Liver (tissue), 10 donors: ENCODE measurements at places on chromosomes 1 and 21. TPM values are rescaled to one million over a fixed set of nuclear protein-coding genes. Genes with fewer than 3 reads are reported as not detected.

DNA sequence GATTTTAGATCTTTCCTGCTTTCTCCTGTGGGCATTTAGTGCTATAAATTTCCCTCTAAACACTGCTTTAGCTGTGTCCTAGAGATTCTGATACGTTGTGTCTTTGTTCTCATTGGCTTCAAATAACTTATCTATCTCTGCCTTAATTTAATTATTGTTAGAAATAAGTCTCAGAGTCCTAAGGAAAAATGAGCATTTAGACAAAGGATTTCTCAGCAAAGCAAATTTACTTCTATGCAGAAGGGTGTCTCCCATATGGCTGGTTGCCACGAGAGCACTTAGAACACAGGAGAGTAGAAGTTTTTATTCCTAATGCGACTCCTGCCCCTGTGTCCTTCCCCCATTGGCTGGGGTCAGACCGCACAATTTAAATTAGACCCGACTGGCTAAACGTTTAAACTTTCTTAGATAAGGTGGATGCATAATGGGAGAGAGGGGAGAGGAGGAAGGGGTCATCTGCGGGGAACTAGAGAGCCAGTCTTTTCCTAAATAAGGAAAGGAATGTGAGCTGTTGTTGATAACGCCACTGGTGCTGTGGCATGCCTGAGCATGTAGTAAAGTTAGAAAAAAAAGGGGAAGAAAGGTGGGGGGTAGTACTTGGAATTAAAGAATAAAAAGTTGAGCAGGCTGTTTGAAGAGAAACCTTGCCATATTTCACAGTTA is 170.2 kb downstream of the DYRK1A start:
- no peak overlapping the region for H3K4me3 ChIP-seq
- no peaks in the 10 kb centered on the region for H3K4me1 ChIP-seq
- no peaks in the 10 kb centered on the region for H3K36me3 ChIP-seq
- H3K27ac ChIP-seq: no peak overlapping the region

- no peak for DNase-seq
- no peaks in the 10 kb centered on the region for H3K4me1 ChIP-seq
- H3K27ac ChIP-seq: no peak overlapping the region
These were observed 88.9 kb downstream of the CCDC185 start for GRCh38 chr1:223482132-223482531.

DNA sequence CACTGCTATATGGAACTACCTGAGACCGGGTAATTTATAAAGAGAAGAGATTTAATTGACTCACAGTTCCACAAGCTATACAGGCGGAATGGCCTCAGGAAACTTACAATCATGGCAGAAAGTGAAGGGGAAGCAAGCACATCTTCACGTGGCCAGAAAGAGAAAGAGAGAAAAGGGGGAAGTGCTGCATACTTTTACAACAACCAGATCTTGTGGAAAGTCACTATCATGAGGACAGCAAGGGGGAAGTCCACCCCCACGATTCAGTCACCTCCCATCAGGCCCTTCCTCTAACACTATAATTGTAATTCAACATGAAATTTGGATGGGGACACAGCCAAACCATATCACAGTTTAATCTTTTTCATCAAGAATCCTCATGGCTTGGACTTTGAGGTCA is 339.2 kb upstream of the AJAP1 start:
- DNase-seq: no peak
- H3K4me3 ChIP-seq: no peak overlapping the region
- H3K4me1 ChIP-seq: no peaks in the 10 kb centered on the region
- H3K36me3 ChIP-seq: no peaks in the 10 kb centered on the region
- peaks cover 3% of the 10 kb centered on the region for H3K27me3 ChIP-seq

- H3K27me3 ChIP-seq: no peaks in the 10 kb centered on the region
- no peak overlapping the region for H3K4me3 ChIP-seq
- DNase-seq: no peak
- H3K27ac ChIP-seq: no peak overlapping the region
- no peaks in the 10 kb centered on the region for H3K36me3 ChIP-seq
- H3K4me1 ChIP-seq: no peaks in the 10 kb centered on the region
These were observed 384.4 kb downstream of the ADGRL2 start for GRCh38 chr1:82185084-82185483.

DNA sequence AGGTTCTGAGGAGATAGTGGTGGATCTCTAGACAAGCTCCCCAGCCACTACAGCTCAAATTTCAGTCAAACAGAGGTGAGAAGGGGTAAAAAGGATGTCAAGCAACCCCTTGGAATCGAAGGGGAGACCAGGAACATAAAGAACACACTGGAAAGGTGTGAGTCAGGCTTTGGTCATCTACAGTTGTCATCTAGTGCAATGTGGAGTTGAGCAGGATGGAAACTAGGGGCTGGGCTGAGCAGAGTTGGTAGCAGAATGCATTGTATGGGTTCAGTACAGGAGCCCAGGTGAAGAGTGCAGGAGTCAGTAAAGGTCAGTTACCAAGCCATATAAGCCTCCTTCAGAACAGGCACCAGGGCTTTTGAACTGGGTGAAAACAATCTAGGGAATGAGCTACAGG is 52.7 kb upstream of the VAV3 start:
- no peak overlapping the region for H3K4me3 ChIP-seq
- no peak for DNase-seq
- H3K4me1 ChIP-seq: no peaks in the 10 kb centered on the region
- H3K27me3 ChIP-seq: no peaks in the 10 kb centered on the region

DNA sequence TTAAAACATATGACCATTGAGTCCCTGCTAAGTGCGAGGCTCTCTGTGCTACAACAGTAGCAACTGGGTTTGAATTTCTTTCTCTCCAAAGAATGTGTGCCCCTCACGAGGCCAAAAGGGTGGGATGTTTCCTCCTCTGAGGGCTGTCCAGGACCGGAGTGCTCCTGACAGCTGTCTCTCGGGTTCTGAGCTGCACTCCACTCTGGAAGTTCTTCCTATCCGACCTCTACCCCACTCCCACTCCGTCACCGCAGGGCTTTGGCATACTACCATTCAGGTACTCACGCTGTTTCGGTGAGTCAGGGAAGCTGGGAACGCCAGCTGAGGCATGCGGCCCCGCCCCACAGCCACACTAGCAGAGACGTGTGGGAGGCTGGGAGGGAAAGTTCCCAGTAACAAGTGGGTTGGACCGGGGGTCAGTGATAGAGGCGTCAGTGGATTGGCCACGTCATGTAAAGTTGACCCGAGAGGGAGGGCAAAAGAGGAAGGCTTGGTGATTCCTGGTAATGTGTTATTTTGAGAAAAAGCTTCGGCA is 705 bp upstream of the SLC50A1 start:
- H3K27ac ChIP-seq: peak overlapping the region; percentile 99
- peaks cover 67% of the 10 kb centered on the region for H3K4me1 ChIP-seq
- H3K36me3 ChIP-seq: peaks cover 8% of the 10 kb centered on the region
- H3K27me3 ChIP-seq: no peaks in the 10 kb centered on the region

DNA sequence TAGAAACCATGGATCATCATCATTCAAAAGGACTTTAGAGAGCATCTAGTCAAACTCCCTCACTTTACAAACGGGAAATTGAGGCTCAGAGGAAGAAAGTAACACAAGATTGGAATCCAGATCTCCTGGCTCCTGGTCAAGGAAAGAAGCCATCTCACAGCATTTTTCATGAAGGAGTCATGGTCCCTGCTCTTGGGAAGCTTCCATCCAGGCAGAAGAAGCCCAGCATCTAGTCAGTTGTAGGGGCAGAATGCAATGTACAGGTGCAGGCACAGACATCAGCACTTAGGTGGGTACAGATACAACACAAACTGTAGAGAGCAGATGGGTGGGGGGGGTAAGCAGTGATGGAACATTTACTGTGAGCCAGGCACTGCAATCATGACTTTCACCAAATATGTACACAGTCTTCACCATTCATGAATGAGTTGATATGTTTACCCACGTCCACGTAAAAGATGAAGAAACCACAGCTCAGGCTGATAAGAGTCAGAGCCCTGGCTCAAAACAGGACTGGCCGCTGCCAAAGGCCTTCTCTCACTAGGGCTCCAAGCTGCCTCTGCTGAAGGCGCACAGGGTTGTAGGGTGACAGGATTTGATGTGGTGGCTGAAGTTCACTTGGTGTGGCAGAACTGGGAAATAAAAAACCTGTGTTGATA is 44.0 kb downstream of the OPTC start:
- no peak overlapping the region for H3K4me3 ChIP-seq
- peaks cover 9% of the 10 kb centered on the region for H3K4me1 ChIP-seq
- DNase-seq: peak; percentile 36
- H3K27me3 ChIP-seq: no peaks in the 10 kb centered on the region
- peak overlapping the region; percentile 97 for H3K27ac ChIP-seq

DNA sequence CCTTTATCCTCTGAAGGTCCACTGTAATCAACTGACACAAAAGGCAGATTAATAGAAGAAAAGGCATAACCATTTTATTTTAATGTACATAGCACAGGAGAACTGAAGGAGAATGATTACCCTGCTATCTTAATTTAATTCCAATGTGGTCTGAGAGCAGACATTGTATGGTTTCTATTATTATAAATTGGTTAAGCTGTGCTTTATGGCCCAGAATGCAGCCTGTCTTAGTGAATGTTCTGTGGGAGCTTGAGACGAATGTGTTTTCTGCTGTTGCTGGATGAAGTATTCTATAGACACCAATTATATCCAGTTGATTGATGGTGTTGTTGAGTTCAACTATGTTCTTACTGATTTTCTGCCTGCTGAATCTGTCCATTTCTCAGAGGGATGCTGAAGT is 25.0 kb upstream of the SLC2A1 start:
- H3K4me3 ChIP-seq: no peak overlapping the region
- H3K27ac ChIP-seq: no peak overlapping the region
- no peak for DNase-seq
- H3K36me3 ChIP-seq: no peaks in the 10 kb centered on the region
- peaks cover 3% of the 10 kb centered on the region for H3K27me3 ChIP-seq
- H3K4me1 ChIP-seq: no peaks in the 10 kb centered on the region

- H3K27me3 ChIP-seq: no peaks in the 10 kb centered on the region
- no peak overlapping the region for H3K4me3 ChIP-seq
- peaks cover 34% of the 10 kb centered on the region for H3K36me3 ChIP-seq
These were observed 77.1 kb upstream of the SCCPDH start for GRCh38 chr1:246647113-246647512.

- no peak overlapping the region for H3K4me3 ChIP-seq
- H3K27ac ChIP-seq: no peak overlapping the region
- H3K4me1 ChIP-seq: no peaks in the 10 kb centered on the region
- DNase-seq: no peak
- no peaks in the 10 kb centered on the region for H3K36me3 ChIP-seq
These were observed 4.8 kb downstream of the LMOD1 start for GRCh38 chr1:201941420-201942128.

GRCh38 chr1:61255358-61255703 is 173.0 kb downstream of the NFIA start:
- DNase-seq: no peak
- H3K4me1 ChIP-seq: peaks cover 31% of the 10 kb centered on the region
- H3K4me3 ChIP-seq: no peak overlapping the region
- no peaks in the 10 kb centered on the region for H3K27me3 ChIP-seq
- H3K36me3 ChIP-seq: no peaks in the 10 kb centered on the region
- H3K27ac ChIP-seq: peak overlapping the region; percentile 54

GRCh38 chr1:55684131-55684650 is 469.0 kb upstream of the USP24 start:
- H3K36me3 ChIP-seq: no peaks in the 10 kb centered on the region
- no peak overlapping the region for H3K4me3 ChIP-seq
- peaks cover 11% of the 10 kb centered on the region for H3K27me3 ChIP-seq
- H3K27ac ChIP-seq: no peak overlapping the region
- DNase-seq: no peak
- H3K4me1 ChIP-seq: no peaks in the 10 kb centered on the region

DNA sequence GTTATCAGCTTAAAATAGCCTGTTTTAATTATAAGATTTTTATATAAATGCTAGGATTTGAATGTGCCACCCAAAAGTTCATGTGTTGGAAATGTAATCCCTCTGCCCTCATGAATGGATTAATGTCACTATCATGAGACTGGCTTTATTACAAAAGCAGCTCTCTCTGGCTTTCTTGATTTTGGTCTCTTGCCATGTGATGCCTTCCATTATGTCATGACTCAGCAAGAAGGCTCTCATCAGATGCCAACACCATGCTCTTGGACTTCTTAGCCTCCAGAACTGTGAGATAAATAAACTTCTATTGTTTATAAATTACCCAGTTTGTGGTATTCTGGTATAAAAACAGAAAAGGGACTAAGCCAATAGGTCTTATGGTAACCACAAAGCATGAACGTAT is 6.9 kb upstream of the PRSS38 start:
- peaks cover 2% of the 10 kb centered on the region for H3K27me3 ChIP-seq
- no peaks in the 10 kb centered on the region for H3K4me1 ChIP-seq
- no peaks in the 10 kb centered on the region for H3K36me3 ChIP-seq
- H3K27ac ChIP-seq: no peak overlapping the region
- no peak for DNase-seq

- no peaks in the 10 kb centered on the region for H3K4me1 ChIP-seq
- H3K4me3 ChIP-seq: no peak overlapping the region
- peak; percentile 84 for DNase-seq
- no peaks in the 10 kb centered on the region for H3K27me3 ChIP-seq
- H3K27ac ChIP-seq: no peak overlapping the region
- H3K36me3 ChIP-seq: peaks cover 67% of the 10 kb centered on the region
These were observed 5.3 kb upstream of the TUFT1 start for GRCh38 chr1:151534662-151535278.

- H3K36me3 ChIP-seq: peaks cover 3% of the 10 kb centered on the region
- H3K4me3 ChIP-seq: no peak overlapping the region
- no peaks in the 10 kb centered on the region for H3K27me3 ChIP-seq
- no peak for DNase-seq
- H3K4me1 ChIP-seq: no peaks in the 10 kb centered on the region
These were observed 57.6 kb upstream of the CRB1 start for GRCh38 chr1:197210426-197210825.

- no peak for DNase-seq
- no peaks in the 10 kb centered on the region for H3K27me3 ChIP-seq
- H3K36me3 ChIP-seq: no peaks in the 10 kb centered on the region
- no peak overlapping the region for H3K4me3 ChIP-seq
These were observed 119.1 kb downstream of the ACTL8 start for GRCh38 chr1:17874231-17874630.

DNA sequence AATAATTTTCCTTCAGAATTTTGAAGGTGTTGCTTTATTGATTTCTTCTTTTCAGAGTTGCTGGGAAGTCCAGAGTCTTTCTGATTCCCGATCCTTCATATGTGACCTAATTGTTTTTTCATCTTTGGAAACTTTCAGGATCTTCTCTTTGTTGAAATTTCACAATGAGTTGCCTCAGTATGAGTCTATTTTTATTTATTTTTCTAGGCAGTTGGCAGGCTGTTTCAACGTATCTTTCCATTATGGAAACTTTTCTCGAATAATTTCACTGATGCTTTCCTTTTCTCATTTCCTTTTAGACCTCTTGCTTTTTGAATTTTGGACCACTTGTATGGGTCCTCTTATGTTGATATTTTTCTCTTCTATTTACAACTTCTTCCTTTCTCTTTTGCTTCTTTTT is 354.3 kb downstream of the TGFB2 start:
- no peaks in the 10 kb centered on the region for H3K27me3 ChIP-seq
- no peaks in the 10 kb centered on the region for H3K4me1 ChIP-seq
- DNase-seq: no peak
- H3K27ac ChIP-seq: no peak overlapping the region
- H3K36me3 ChIP-seq: no peaks in the 10 kb centered on the region

The MCOLN2 gene
- 0.28 TPM for total RNA-seq

The DNTTIP2 gene
- 14.0 TPM for total RNA-seq

The SLC2A1 gene
- 675 TPM for total RNA-seq

The CD53 gene
- 30.4 TPM for total RNA-seq

The GBP2 gene
- total RNA-seq: 7.4 TPM

The FAM43B gene
- total RNA-seq: 0.09 TPM

The KCNJ9 gene
- not detected for total RNA-seq

The SELL gene
- 7.2 TPM for total RNA-seq

The F11R gene
- 80.4 TPM for total RNA-seq

The LCE1F gene
- total RNA-seq: not detected

The CD247 gene
- total RNA-seq: 2.2 TPM

The OLIG2 gene
- total RNA-seq: not detected

The NOS1AP gene
- 13.0 TPM for total RNA-seq
